ENCODE measurements at places on chromosomes 5 and 9. TPM values are rescaled to one million over a fixed set of nuclear protein-coding genes. Genes with fewer than 3 reads are reported as not detected.
A peak's percentile ranks its signal among the peaks of the same experiment; 100 is the strongest.

- H3K36me3 ChIP-seq = no peaks in the 10 kb centered on the region
- H3K27ac ChIP-seq = no peak overlapping the region
- H3K4me3 ChIP-seq = no peak overlapping the region
- H3K27me3 ChIP-seq = no peaks in the 10 kb centered on the region
- no peaks in the 10 kb centered on the region for H3K4me1 ChIP-seq
These were observed 1865.3 kb upstream of the ACO1 start for GRCh38 chr9:30519166-30519565.

- no peaks in the 10 kb centered on the region for H3K27me3 ChIP-seq
- no peak overlapping the region for H3K27ac ChIP-seq
- no peaks in the 10 kb centered on the region for H3K4me1 ChIP-seq
- H3K36me3 ChIP-seq = no peaks in the 10 kb centered on the region
- no peak overlapping the region for H3K4me3 ChIP-seq
These were observed 86.0 kb downstream of the KCNT1 start for GRCh38 chr9:135787776-135788575.

DNA sequence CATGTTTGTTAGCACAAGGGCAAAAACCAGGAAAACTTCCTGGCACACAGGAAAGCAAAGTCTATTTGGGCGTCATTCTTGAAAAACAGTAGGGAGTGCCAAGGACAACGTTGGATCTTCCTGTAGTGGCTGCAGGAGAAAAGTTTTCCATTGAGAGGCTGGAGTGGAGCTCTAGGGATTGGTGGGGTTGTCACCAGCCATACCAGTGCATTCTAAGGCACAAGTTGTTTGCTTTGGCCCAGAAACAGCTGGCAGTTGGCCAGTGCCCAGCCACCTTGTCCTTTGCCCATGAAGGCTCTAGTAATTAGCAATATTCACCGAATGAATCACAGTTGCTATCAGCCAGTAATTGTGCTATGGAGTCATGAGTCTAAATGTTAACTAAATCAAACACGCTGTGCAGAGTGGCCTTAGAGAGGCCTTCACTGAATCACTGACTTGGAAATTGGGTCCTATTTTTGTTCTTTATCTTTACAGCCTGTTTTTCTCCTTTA is 26.4 kb downstream of the TNFSF15 start:
- no peak overlapping the region for H3K4me3 ChIP-seq
- H3K27me3 ChIP-seq = peaks cover 42% of the 10 kb centered on the region
- peaks cover 18% of the 10 kb centered on the region for H3K4me1 ChIP-seq

GRCh38 chr9:93902051-93902779 is 52.9 kb downstream of the BARX1 start:
- no peak overlapping the region for H3K27ac ChIP-seq
- H3K4me3 ChIP-seq = no peak overlapping the region
- DNase-seq = no peak
- H3K27me3 ChIP-seq = no peaks in the 10 kb centered on the region

DNA sequence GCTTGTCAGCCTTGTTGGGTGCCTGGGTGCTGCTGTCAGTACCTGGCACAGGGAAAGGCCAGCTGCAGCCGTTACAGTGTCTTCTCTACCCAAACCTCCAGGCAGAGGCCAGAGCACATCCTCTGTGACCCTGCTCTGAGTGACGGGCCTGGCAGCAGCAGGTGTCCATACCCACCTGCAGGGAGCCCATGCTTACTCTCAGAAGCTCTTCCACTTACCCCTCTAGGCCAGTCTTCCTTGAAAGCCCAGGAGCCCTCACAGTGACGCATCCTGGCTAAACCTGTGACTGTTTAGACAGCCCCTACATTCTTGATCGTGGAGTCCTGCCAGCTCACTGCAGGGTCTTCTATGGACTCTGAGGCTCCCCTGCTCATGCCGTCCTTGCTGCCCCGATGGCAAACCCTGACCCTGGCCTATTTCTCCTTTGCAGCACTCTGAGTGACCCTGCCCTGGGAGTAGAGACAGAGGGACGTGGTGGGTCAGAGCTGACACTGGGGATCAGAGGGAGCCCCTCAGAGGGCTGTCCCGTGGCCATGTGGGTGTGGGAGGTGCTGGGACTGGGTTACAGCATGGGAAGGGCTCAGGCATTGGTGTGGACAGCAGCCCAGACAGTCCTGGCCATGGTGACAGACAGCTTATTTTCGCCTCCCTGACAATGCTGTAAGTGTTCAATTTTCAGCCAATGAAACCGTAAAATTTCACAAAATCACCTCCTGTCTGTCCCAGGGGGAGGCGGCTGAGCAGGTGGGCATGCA is 67.6 kb upstream of the RNF130 start:
- no peak overlapping the region for H3K27ac ChIP-seq
- DNase-seq = peak; percentile 9
- no peak overlapping the region for H3K4me3 ChIP-seq
- peaks cover 2% of the 10 kb centered on the region for H3K27me3 ChIP-seq
- H3K36me3 ChIP-seq = no peaks in the 10 kb centered on the region

GRCh38 chr5:3393920-3394597 is 201.6 kb upstream of the IRX1 start:
- H3K27me3 ChIP-seq = no peaks in the 10 kb centered on the region
- no peaks in the 10 kb centered on the region for H3K36me3 ChIP-seq
- H3K27ac ChIP-seq = no peak overlapping the region
- DNase-seq = no peak
- no peaks in the 10 kb centered on the region for H3K4me1 ChIP-seq

The TMEM171 gene
- not detected for total RNA-seq

The TRIM36 gene
- total RNA-seq = not detected

The LIFR gene
- total RNA-seq = 0.18 TPM

The ELL2 gene
- total RNA-seq = 59.0 TPM

Data from activated CD4-positive, alpha-beta memory T cell treated with anti-CD3 and anti-CD28 coated beads, Interleukin-2, amount 10 ng/mL, durations not matched to agents 7 days and 5 days (primary cell).